ENCODE measurements at places on chromosomes 4 and X. TPM values are rescaled to one million over a fixed set of nuclear protein-coding genes. Genes with fewer than 3 reads are reported as not detected.
A peak's percentile ranks its signal among the peaks of the same experiment; 100 is the strongest.

DNA sequence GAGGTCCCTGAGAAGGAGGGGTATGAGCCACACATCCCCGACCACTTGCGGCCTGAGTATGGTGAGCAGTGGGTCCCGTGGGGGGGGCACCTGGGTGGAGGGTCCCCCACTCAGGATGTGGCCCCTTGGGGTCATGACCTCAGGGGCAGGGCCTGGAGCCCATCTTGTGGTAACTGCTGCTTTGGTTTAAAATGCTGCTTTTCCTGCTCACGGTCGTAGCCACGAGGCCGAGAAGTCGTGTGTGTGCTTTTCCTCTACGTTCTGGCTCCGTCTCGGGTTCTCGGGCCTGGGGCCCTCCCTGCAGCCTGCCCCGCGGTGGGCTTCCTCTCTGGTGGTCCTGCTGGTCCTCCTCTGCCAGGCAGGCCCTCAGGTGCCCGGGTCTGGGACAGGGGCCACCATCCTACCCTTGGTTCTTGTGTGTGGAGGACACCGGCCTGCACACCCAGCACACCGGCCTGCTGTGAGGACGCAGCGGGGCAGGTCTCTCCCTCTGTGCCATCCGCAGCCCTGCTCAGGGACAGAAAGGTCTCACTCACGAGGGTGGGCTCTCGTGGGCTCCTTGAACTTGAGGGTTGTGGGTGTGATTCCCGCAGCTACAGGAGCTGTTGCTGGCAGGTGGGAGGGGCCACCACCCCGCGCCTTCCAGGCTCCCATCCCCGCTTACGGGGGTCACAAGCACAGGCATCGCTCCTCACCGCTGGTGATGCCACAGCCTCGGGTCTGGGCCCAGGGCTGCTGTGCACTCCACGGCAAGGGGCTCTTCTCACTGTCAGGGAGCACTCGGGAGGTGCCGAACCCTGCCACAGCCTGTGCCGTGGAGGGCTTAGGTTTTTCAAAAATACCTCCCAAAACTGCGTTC lies 19.6 kb downstream of the UVSSA start:
- DNase-seq = no peak

The GPC3 gene
- total RNA-seq = 84.2 TPM

DNA sequence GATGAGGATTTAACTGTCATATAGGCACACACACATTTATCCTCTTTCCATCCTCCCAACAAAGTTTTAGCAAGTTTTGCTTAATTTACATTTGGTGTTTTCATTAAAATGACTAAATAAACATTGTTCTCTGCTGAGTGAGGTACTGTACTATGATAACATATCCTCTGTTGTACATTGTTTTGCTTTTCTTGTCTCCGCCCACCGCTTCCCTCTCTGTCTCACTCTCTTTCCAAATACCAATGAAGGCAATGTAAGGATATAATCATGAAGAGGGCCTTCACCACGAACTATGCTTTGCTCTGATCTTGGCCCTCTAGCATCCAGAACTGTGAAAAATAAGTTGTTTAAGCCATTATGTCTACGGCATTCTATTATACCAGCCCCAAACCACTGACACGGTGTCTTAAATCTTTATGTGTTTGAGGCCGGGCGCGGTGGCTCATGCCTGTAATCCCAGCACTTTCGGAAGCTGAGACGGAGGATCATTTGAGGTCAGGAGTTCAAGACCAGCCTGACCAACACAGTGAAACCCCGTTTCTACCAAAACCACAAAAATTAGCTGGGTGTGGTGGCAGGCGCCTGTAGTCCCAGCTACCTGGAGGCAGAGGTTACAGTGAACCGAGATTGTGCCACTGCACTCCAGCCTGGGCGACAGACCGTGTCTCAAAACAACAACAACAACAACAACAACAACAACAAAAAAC lies 65.3 kb downstream of the HPRT1 start:
- no peak for DNase-seq

DNA sequence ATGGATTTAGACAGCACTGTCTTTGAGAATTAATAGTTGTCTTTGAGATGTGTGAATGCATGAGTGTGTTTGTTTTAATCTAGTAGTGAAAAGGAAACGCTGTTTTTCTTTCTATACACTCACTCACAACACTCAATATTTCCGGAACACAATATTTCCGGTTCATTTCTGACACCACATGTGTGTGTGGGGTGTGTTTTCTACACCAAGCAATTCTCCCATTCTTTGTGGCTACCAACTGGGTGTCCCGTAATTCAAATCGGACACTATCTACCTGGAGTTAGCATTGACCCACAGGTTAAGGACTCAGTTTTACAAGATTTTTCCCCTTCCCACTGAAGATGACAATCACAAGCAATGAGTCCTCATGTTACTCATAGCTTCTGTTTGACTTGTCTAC lies 113.9 kb downstream of the SNCA start:
- DNase-seq = no peak

The SH2D1A gene
- total RNA-seq = 1.2 TPM

The FRG2 gene
- not detected for total RNA-seq

GRCh38 chr4:105075045-105075444 lies 71.6 kb upstream of the TET2 start:
- DNase-seq = no peak

DNA sequence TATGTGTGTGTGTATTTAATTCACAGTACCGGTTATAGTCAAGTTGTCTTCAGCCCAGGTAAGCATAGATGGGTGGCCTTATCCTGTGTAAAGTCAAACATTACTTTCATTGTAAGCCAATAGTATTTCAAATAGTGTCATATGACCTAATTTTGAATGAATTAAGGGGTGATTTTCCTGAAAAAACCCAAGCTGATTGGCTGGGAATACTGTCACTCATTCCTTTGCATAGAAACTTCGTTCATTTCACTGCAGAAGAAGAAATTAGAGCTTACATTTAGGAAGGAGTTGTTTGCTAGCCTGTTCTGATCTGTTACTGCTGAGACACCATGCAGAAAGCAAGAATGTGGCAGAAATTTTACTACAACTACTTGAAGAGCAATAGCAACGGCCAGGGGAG lies 45.4 kb downstream of the SMARCAD1 start:
- no peak for DNase-seq

DNA sequence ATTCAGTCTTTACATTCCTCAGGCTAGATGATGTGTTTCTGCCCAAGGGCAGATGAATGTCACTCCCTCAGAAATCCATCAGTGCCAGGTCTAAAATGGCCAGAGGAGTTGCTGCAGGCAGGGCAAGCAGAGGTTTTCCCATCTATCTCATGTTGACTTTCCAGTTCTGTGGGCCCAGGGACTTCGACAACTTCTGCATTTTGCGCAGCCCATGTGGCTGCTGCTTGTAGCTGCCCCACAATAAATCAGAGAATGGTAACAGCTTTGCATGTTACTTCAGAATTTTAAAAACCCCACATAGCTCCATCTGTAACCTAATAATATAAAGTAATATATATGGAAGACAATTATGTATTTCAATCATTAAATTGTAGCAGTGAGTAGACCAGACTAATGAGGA lies 1367.7 kb upstream of the AGA start:
- DNase-seq = no peak

The GPR119 gene
- not detected for total RNA-seq

DNA sequence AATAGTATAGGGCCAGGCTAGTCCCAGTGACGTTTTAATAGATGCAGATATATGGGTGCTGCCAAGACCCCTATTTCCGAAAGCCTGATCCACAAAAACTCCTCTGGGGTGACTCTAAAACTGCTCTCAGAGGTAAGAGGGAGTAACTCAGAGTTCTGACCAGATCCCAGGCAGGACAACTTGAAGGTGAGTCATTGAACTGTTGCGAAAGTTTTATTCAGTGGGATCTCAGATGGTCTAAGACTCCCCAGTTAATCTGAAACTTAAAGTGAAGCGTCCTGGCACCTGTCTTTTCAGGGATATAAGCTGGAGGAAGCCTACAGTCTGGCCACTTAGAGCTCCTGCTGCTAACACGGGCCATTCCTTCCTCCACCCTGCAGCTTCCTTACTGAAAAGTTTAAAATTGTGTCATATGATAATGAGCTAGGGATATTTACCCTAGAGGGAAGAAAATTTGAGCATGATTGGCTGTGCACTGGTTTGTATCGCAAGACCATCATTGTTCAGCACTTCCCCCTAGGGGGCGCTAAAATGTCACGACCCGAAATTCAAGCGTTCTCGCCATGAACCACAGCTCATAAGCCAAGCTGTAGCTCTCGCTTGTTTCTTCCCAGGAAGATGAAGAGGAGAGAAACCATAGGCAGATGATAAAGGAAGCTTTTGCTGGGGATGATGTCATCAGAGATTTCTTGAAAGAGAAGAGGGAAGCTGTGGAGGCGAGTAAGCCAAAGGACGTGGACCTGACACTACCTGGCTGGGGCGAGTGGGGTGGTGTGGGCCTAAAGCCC lies 19.5 kb downstream of the UTP14A start:
- peak; percentile 82 for DNase-seq

DNA sequence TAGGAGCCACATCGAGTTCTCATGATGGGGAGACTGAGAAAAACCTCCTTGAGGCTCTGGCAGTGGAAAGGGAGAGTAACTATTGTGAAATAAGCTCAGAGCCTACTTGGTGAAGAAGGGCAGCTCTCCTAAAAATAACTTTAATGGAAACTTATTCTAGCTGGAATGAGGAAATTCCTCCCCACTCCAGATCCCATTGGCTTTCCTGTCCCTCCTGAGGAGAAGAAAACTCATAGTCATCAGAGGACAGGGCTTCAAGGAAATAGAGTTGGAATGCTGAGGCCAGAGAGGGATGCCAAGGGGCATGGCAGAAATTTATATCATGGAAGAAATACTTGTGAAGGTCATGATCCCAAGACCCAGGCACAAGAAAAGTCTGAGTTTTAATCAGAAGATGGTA lies 70.7 kb upstream of the TAPT1 start:
- DNase-seq = no peak

DNA sequence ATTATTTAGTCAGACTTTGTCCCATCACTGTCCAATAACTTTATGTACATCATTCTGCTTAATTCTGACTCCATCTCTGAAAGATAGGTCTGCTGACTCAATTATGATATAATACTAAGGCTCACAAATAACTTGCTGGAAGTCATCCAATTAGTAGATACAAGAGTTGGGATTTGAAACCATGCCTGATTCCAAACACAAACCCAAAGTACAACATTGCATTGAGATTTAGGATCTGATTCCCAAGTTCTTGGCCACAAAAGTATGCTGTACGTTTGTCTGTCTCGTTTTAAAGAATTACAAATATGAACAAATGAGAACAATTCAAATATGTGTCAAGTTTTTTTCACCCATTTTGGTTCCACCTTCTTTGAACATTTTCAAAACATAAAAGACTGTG lies 108.8 kb downstream of the AMELX start:
- no peak for DNase-seq

GRCh38 chr4:73208376-73208775 lies 50.2 kb downstream of the ANKRD17 start:
- no peak for DNase-seq

GRCh38 chrX:54560411-54560810 lies 30.4 kb downstream of the GNL3L start:
- no peak for DNase-seq
